ENCODE measurements at places on chromosomes 1 and 21.

DNA sequence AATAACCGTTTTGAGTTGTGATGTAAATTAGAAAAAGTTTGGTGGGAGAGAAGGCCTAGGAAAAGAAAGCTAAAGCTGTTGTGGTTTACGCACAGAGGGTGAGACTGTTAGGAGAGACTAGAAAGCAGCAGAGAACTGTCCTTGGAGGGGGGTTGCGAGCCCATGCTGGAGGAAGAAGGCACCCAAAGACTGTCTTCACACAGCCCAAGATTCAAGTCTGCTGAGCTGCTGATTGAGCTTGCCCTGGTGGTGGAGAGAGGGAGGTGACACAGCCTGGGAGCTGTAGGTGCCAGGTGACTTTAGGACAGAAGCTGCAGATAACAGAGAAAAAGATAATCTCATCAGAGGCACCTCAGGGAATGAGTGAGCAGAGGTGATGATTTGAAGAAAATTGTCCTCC, 18.3 kb upstream of the TLR5 start:
- DNase-seq, result no peak

GRCh38 chr1:232146514-232146913, 483.4 kb downstream of the SIPA1L2 start:
- DNase-seq, result no peak

GRCh38 chr1:10585242-10585641, 110.5 kb downstream of the PEX14 start:
- DNase-seq, result no peak

- DNase-seq, result no peak
These were observed 316.1 kb downstream of the AJAP1 start for GRCh38 chr1:4970532-4970931.

DNA sequence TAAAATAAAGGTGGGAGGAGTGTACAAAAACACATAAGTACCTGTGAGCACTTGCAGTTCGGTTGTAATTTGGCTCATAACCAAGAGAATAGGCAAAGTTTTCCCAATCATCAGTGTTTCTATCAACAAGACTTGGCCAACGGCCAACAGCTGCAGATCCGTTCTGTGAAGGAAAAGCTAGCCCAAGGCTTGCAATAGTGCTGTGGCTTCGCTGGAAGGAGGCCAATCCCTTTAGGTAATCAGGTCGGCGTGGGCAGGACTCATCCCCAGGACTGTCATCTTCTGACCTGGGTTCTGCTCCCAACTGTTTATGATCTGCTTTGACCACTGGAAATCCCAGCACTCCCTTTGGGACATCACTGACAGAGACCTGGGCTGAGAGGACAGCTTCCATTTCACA, 107.8 kb downstream of the LYST start:
- DNase-seq, result peak; percentile 65

GRCh38 chr1:73475316-73475870, 722.6 kb downstream of the LRRIQ3 start:
- no peak for DNase-seq

GRCh38 chr1:237507005-237507404, 383.7 kb downstream of the ZP4 start:
- no peak for DNase-seq

DNA sequence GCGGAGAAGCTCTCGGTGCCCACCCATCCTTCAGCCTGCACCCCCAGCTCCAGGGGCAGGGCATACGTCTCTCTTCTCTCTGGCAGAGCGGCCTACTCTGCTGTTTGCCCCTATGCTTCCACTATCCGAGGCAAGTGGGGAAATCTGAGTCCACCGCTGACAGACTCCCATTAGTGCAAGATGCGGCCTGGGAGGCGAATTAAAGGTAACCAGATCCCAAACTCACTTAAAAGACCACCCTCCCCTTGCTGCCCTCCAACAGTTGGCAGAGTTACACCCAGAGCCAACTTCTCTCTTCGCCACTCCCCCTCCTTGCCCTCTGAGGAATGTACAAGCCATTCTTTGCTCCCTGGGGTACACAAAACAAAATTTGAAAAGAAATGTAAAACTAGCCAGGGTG, 6.4 kb downstream of the FOXD3 start:
- no peak for DNase-seq

DNA sequence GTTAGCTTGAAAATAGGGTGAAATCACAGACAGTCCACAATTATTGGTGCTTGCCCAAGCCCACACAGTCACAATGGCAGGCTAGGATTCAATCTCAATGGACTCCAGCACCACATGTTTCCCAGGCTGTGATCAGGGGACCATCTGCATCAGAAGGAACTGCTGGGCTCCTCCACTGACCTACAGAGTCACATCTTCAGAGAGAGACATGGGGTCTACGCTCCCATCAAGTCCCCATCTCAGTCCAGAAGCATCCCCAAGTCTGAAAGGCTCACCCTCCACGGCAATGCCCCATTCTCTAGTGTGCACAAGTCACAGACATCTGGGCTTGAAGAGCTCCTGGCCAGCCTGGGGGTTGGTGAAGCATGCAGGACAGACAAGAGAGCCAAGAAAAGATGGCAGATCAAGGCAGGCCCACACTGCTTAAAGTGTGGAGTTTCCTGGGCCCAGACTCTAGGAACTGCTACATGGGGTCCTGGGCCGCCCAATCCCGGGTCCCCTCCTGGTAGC, 262.5 kb downstream of the NPHP4 start:
- no peak for DNase-seq

GRCh38 chr1:89407360-89407759, 43.5 kb downstream of the GBP6 start:
- no peak for DNase-seq

GRCh38 chr1:61149010-61149860, 66.9 kb downstream of the NFIA start:
- no peak for DNase-seq

GRCh38 chr1:42206164-42206563, 41.6 kb upstream of the GUCA2A start:
- no peak for DNase-seq

DNA sequence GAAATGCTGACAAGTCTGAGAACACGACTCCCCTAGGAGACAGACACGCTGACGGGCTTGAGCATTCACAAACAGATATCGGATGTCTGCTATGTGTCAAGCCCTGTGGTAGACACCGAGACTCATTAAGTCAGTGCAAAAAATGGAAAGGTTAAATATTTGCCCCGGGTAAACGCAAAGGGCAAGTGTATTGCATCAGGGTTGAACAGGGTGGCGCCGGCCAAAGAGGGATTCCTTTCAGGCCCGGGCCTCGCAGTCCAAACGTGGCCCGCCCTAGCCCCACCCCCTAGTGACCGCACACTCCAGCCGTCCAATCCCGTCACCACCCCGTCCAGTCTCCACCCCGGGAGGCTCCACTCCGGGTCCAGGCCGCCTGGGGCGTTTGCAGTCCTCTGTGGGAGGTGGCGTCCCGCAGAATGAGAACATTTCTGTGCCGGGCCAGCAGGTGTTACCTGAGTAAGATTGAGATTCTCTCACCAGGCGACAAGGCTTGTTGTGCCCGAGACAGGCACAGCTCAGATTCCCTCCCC, 16.3 kb upstream of the TMEM9 start:
- peak; percentile 98 for DNase-seq

DNA sequence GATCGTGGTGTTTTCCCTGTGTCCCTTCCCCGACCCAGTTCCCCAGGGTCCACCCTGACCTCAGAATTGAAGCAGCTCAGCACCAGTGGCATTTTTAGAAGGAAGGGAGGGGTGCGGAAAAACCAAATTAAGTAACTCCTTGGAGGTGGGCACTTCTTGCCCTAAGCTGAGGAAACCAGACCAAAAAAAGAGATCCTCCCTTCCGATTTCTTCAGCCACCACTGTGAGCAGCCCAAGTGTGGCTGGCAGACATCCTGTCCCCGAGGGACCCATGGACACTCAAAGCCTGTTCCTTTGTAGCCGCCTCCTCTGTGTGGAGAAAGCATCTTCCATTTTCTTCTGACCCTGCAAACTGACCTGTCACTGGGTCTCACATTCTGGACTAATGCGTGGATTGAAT, 31.3 kb downstream of the KIRREL1 start:
- no peak for DNase-seq

GRCh38 chr1:235060607-235061470, 67.8 kb downstream of the TOMM20 start:
- DNase-seq, result peak; percentile 17

DNA sequence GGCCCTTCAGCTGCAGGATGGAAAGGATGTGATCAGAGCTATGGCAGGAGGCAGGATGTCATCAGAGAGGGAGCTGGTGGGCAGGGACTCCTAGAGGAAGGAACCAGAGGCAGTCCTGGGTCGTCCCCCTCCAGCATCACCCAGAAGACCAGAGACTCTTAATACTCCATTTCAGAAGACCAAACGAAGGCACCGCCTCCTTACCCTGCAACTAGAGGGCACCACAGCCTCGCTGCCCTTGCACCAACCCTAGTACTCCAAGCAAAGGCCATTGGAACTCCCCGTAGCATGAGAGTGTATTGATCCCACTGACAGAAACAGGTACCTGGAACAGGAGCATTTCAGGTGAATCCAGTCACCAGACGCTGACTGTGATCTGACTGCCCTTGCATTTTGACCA, 598.1 kb downstream of the NPHP4 start:
- DNase-seq, result no peak

- DNase-seq, result no peak
These were observed 15.8 kb downstream of the CTSS start for GRCh38 chr1:150749720-150750311.

GRCh38 chr1:31874942-31875341, 59.1 kb upstream of the SPOCD1 start:
- no peak for DNase-seq

GRCh38 chr1:37930246-37931101, 16.4 kb downstream of the INPP5B start:
- DNase-seq, result no peak

- no peak for DNase-seq
These were observed 455.3 kb downstream of the KCNT2 start for GRCh38 chr1:196152975-196153374.

- DNase-seq, result no peak
These were observed 1.1 kb upstream of the CD46 start for GRCh38 chr1:207750631-207751305.

- DNase-seq, result no peak
These were observed 53.3 kb downstream of the AKNAD1 start for GRCh38 chr1:108803548-108803947.

- DNase-seq, result peak; percentile 47
These were observed 70.9 kb upstream of the COL6A1 start for GRCh38 chr21:45910548-45911221.

- no peak for DNase-seq
These were observed 207.2 kb upstream of the NFIA start for GRCh38 chr1:60875138-60875537.

DNA sequence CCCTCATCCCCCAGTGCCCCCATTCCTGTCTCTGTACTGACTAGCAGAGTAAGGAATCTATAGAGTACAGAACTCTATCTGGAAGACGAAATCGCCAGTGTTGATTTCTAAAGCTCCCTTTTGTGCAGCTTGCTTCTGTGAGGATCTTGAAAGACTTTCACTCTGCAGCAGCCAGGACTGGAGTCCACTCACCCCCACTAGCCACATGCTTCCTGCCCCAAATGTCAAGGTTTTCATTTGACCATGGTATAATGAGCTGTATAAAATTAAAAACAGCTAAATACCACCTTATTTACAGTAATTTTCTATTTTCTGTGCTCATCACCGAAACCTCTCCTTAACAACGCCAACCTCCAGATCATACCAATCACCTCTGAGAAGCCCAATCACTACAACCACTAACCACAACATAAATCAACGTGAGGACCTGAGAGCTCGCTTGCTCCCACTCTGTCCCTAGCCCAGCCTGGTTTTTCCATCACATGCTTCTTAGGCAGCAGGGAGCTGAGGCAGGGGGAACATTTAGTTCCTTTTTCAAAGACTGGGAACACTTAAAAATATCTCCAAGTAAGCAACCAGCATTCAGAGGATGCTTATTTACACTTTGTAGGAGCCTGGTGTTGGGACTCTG, 56.1 kb upstream of the IRF2BP2 start:
- no peak for DNase-seq

- no peak for DNase-seq
These were observed 74.6 kb downstream of the COLGALT2 start for GRCh38 chr1:183962903-183963302.

DNA sequence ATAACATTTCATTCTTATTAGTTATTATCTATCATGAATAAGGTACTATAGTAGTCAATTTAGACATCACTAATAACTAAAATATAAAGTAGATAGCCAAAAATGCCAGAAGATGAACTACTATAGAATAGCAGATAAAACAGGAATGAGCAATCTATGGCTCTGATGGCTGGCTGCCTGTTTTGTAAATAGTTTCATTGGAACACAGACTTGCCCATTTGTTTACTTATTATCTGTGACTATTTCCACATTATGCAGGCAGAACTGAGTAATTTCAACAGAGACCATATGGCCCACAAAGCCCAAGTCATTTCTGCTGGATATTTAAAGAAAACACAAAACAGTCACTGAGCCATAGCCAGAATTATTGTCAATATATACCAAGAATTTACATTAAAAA, 222.1 kb downstream of the COL24A1 start:
- no peak for DNase-seq

DNA sequence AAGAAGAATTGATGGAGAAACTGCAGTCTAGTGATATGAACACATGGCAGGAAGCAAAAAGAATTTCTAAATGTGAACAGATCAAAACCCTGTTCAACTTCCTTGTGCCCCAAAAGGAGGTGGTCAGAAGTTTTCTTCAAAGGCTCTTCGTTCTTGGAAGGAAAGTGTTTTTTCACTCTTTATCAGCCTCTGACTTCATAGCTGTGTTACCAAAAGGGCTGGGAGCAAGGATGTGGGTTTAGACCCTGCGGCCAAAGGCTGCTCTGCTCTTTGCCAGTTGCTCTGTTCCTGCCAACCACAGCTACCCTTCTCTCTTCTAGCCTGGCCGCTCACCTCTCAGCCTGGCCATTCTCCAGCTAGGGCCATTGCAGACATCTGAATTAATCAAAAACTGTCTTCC, 53.8 kb downstream of the PTGER3 start:
- DNase-seq, result no peak

- no peak for DNase-seq
These were observed 92.6 kb downstream of the NID1 start for GRCh38 chr1:235972311-235972689.

DNA sequence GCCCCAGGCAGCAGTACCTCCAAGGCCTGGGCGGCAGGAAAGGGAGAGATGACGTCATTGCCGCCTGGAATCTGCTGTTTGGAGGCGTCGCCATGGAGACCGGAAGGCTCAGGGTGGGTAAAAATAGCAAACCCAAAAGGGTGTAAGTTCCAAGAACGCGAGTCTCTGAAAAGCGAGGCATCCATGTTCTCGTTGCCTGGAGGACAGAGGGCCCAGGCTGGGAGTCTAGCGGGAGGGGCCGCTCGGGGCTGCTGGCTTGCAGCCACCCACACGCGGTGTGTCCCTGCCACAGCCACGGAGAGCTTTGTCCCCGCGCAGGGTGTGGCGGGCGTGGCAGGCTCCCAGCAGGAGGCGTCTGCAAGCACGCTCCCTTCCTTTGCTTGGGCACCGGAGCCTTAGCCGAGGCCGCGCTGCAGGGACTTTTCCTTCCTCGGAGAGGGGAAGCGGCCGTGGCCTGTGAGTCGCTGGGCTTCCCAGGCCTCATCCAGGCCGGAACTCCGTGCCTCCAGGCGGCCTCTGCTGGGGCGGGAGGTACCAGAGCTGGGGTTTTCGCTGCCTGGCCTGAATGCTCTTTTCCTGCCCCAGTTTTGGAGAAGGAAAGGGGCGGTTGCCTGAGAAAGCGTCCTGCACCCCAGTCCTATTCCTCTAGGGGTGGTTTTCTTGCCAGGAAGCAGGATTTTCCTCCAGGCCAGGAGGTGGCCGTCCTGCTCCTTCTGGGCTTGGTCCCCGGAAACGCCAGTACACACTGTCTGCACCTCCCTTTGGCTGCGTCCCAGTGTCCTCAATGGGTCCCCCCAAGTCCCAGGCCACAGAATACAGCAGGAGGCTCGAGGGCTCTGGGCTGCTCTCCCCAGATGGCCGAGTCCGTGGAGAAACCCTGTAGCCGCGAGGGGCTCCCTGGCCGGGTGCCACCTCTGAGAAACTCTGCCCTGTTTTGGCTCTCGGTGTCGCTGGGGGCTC, 15.3 kb upstream of the SKI start:
- DNase-seq, result no peak

Measured in D341Med (cell line).